COR-L47 (cell line): ENCODE measurements at places on chromosomes 12 and 14.

DNA sequence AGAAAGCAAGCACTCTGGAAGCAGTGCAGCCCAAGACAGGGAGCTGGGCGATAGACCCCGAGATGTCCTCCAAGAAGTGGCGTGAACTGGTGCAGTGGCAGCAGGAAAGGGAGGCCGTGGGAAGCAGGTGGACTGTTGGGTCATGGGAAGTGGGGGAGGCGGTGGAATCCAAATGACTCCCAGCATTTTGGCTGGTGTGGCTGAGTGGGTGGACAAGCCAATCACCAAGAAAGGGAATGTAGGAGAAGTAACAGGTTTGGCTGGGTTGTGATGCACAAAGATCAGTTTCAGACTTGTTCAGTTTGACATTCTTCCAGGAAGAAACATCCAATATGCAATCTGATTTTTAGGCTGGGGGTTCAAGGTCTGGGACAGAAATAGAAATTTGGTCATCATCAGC is 46.0 kb upstream of the KTN1 start:
- no peak for DNase-seq

DNA sequence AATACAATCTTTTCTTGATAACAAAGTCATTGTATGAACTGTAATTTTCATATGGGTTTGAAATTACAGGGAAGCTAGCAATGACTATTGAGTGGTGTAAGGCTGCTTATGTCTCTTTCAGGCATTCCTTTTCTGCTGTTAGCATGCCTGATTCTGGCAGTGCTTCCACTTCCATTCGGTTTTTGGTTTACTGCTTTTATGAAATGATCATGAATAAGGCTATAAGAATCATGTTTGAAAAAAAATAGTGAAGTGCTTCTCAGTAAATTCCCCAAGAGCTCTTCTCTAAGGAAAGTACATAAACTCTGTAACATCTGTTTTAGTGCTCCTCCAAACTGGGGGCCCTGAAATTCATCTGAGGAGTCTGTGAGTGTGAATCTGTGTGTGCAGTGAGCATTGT is 434.0 kb upstream of the RGS6 start:
- no peak for DNase-seq

DNA sequence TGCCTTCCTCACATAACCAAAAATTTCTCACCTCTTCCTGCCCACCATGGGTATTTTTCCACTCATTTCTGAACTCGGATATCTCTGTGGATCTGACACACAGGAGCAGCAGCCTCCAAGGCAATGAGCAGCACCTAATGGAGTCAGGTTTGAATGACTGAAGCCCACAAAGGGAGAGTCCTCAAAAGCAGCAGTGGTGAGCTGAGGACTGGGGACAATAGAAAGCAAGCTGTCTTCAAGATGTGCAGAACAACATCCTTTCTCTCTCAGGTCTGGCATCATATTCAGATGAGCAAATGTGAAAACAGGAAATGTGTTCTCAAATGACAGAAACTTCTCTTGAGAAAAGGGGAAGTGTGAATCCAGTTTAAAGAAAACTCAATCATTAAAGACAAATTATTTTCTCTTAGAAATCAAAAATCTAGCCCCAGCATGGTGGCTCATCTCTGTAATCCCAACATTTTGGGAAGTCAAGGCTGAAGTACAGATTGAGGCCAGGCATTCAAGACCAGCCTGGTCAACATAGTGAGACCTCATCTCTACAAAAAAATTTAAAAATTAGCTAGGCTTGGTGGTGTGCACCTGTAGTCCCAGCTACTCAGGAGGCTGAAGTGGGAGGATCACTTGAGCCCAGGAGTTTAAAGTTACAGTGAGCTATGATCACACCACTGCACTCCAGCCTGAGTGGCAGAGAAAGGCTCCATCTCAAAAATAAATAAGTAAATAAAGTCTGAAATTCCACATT is 54.2 kb downstream of the C12orf42 start:
- no peak for DNase-seq

GRCh38 chr12:52029685-52030084 is 21.6 kb upstream of the NR4A1 start:
- DNase-seq = peak; percentile 93

DNA sequence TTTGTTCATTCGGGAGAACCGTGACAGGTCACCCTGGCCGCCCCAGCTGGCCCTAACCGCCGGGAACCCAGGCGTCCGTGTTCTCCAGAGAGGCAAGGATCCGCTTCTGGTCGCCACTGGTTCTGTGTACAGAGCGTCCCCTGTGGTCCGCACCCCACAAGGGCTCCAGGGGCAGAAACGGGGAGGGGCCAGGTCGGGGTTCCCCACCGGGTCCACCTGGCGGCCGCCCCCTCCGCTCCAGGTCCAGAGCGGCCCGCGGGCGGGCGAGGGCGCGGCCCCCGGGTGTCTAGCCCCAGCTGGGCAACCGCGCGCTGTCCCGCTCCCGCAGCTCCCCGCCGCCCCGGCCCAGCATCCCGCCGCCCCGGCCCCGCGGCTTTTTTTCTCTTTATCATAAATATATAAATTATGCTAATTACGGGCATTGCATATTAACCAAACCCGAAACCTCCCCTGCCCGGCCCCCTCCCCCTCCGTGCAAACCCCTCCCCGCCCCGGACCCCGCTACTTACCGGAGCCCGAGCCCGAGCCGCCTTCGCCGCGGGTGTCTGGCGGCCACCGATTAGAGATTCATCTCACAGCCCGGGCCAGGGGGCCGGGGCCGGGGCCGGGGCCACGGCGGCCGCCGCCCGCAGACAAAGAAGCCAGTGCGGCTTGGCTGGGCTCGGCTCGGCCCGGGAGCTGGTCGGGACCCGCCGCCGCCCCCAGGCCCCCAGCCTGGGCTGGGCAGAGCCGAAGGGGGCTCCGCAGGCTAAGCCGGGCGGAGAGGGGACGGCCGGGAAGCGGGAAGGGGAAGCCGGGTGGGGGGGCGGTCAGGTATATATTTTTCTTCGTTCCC is 512 bp downstream of the POU6F1 start:
- DNase-seq = no peak

DNA sequence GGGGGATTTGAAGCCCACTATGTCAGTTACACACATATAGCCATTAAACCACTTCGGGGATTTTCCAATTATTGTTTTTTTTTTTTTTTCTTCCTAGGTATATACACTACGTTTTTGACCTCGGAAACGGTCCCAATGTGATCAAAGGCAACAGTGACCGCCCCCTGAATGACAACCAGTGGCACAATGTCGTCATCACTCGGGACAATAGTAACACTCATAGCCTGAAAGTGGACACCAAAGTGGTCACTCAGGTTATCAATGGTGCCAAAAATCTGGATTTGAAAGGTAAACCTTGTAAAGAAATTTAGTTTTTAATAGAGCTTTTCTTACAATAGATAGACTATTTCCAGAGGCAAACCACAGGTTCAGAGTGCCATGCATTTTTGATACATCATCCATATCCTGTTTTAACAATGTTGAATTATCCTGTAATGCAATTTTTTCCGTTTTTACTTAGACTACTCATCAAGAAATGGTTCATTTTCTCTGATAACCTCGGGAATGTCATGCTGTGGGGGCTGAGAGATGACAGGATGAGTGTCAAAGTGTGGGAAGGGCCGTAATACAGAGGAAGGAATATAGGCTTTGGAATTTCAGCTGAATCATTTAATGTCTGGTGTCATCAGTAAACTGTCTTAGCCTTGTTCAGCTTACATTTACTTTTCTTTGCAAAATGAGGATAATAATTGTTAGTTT is 797.1 kb downstream of the NRXN3 start:
- no peak for DNase-seq

GRCh38 chr12:47821346-47821706 is 1.6 kb upstream of the HDAC7 start:
- DNase-seq = no peak

- DNase-seq = peak; percentile 61
Measured at GRCh38 chr14:104545942-104546501, 33.5 kb upstream of the C14orf180 start.

- DNase-seq = no peak
Measured at GRCh38 chr12:95460896-95461295, 13.1 kb upstream of the METAP2 start.

GRCh38 chr12:69936214-69936731 is 111.2 kb downstream of the MYRFL start:
- DNase-seq = no peak

DNA sequence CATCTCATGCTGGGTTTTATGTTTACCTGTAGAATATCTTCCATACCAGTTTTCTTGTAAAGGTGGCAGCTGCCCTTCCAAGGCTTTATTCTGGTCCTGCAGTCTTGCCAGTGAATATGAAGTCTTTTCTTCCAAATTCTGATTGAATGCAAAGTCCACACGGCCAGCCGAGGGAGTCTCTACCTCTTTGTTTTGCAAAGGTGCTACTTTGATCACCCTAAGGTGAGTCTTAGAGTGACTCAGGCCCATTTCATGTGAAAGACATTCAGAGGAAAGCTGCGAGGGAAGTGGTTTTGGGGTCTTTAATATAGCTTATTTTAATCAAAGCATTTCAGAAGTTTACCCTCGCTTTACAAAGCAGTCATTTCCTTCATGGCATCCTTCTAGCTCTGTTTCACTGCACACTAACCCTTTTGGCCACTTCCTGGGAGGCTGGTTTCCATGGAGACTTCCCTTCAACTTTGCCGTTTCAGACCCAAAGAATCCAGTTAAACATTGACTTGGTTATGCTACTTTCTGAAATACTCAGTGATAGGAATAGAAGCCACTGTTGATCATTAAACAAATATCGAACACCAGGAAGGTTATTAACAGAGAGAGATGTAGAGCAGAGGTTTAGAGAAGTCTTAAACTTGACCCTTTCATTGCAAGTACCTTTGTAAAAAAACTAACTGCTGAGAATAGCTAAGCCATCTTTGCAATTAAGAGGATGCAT is at the start of gene CCDC198:
CCDC198 (minus strand) TSS at position 391 of the 715 bp plus-strand sequence; CDS start at position 249, 142 bp downstream.
- no peak for DNase-seq

GRCh38 chr12:6206327-6206726 is 6.1 kb downstream of the CD9 start:
- DNase-seq = no peak

GRCh38 chr12:113744802-113745395 is 221.2 kb downstream of the RBM19 start:
- no peak for DNase-seq

DNA sequence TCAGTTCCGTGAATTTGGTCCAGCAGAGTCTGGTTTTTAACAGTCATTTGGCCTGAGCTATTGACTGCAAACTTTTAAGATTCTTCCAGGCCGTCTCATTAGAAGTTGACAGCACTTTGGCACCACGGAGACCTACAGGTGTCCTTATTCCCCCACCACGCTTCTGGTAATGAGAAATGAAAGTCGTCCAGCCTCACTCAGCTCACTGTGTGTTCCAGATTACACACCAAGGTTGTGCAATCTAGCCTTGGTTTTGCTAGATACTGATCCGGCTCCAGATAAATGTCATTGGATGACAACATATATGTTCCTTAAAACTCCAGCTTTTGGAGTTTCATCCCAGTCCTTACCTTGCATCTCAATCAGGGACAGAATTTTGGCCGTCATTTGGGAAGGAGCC is 210.4 kb downstream of the CHST11 start:
- no peak for DNase-seq

DNA sequence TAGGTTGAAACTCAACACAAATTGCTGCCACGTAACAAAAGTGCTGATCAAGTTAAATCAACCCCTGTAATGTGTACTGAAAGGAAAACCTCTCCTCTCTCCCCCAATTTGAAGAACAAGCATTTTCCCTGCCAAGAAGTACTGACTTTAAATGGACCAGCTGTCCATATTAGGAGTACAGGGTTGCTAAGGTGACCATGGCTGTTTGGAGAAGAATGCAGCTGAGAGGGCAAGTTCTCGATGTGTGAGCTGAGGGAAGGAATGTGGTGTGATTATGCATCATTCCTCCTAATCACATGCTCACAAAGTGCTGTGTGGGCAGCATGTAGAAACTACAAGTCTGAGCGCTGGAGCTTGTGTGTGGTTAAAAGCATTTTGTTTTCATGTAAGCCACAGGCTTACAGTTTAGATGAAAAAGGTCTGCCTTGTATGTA is 50.9 kb upstream of the CCT2 start:
- peak; percentile 17 for DNase-seq

- no peak for DNase-seq
Measured at GRCh38 chr14:80792771-80793170, 148.8 kb downstream of the CEP128 start.

DNA sequence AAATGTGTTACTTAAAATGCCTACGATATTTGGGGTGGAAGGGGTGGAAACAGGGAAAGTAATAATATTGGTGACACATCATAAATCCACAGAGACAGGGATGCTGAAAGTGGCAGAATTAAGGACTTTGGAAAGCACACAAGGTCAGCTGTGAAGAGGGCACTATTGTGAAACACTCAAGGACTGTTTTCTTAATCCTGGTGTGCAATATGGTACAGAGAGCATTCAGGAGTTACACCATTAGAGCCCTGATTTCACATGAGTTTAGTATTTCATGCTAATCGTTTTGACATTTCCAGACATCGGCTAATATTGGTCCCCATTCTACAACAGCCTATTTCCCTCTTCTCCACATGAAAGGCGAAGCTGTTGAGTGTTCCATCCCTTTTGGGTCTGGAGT is 219.2 kb downstream of the MSRB3 start:
- DNase-seq = no peak

GRCh38 chr12:32494656-32495055 is 95.3 kb downstream of the FGD4 start:
- no peak for DNase-seq

DNA sequence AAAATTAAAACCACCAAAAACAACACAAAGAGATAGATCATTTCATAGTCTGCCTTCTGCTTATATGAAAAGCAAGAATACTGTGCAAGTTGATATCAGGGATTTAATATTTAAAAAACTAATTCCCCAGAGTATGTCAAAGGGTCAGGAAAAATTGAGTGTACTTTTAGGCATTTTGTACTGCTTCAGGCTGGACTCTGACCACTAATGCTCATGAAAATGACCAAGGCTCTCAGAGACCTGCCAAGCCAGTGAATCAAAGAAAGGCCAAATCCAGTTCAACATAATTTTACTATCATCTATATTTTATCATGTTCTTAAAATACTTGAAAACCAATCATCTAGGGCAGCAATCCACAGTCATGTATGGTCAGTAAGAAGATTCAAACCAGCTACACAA is 66.0 kb downstream of the TTC7B start:
- DNase-seq = no peak

- no peak for DNase-seq
Measured at GRCh38 chr14:22225516-22226140, 363.4 kb downstream of the DAD1 start.

DNA sequence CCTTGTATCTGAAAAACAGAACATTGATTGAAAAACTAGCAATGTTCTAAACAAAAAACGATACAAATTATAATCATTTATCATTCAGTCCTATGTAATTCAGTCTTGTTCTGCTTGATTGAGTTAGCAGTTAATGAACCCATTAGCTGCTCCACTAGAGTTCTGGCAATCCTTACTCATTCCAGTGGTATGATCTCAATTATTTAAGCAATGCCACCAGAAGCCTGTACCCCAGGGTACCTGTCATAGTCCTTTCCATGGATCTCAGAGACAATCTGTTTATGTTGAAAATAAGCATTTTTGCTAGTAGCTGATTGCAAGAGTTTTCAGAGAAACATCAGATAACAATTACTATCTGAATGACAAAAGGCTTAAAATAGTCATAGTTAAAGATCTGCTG is 115.9 kb downstream of the UNC79 start:
- no peak for DNase-seq

- no peak for DNase-seq
Measured at GRCh38 chr12:112266473-112266872, 115.8 kb downstream of the HECTD4 start.

GRCh38 chr12:93572712-93573551 is 457 bp downstream of the SOCS2 start:
- DNase-seq = peak; percentile 1
